Stimulated activated CD4-positive, alpha-beta T cell treated with anti-CD3 and anti-CD28 coated beads, Interleukin-1b, Interleukin-23, amount 100 ng/mL, for 1 hour (primary cell): ENCODE measurements at places on chromosomes 2 and 18.

- DNase-seq = no peak
These were observed 105.3 kb downstream of the PAX3 start for GRCh38 chr2:222193328-222193983.

DNA sequence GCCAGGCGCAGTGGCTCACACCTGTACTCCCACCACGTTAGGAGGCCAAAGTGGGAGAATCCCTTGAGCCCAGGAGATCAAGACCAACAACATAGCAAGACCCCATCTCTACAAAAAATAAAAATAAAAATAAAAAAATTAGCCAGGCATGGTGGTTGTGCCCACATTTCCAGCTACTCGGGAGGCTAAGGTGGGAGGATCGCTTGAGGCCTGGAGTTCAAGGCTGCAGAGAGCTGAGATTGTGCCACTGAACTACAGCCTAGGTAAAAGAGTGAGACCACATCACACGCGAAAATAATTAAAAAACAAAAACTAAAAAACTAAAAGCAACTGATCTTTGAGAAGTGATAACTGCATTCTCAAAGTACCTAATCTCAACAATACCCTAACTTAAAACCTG lies 1.8 kb downstream of the C2orf76 start:
- no peak for DNase-seq

- DNase-seq = no peak
These were observed 28.5 kb downstream of the CIB4 start for GRCh38 chr2:26612522-26613240.

DNA sequence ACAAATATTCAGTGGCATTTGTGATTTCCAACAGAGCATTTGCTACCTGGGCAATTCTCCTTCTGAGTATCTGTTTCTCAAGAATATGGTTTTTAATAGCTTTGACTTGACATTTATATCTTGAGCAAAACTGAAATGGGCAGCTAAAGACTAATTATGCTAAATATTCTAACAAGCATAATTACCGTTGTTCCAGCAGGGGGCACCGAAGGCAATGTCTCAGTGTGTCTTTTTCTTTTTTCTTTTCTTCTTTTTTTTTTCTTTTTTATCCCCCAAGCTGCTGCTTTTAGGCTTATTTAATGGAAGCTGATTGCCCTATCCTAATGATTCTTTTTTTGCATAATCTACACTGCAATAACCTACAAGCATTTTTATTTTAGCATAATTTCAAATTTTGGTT lies 138.9 kb upstream of the NABP1 start:
- peak; percentile 4 for DNase-seq

DNA sequence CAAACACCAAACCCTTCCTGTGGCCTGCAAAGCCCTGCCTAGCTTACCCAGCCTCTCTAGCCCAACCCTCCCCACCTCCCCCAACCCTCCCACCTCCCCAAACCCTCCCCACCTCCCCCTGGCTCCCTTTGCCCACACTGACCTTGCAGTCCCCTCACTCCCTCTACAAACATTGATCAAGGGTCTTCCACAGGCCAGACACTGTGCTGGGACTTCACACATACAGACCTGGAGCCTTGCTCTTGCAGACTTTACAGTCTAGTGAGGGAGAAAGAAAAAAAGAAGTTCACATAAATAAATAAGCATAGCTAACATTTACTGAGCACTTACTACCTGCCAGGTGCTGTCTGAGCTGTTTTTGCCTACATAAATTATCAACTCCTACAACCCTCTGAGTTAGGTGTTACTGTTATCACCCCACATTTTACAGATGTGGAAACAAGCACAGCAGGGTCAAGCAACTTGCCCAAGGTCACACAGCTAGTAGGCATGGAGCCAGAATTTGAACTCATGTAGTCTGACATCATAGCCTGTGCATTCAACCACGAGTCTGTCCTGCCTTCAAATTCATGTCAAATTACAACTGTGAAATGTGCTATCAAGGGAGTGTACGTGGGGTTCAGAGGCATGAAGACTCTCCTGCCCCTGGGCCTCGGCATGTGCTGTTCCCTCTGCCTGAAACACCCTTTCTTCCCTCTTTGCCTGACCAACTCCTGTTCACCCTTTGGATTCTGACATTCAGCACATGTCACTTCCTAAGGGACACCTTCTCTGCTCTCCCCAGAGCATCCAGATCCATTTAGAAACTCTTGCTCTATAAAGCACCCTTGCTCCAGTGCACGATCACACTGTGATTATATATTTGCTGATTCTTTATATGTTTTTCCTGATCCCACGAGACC lies 209.9 kb downstream of the TNS1 start:
- DNase-seq = no peak

DNA sequence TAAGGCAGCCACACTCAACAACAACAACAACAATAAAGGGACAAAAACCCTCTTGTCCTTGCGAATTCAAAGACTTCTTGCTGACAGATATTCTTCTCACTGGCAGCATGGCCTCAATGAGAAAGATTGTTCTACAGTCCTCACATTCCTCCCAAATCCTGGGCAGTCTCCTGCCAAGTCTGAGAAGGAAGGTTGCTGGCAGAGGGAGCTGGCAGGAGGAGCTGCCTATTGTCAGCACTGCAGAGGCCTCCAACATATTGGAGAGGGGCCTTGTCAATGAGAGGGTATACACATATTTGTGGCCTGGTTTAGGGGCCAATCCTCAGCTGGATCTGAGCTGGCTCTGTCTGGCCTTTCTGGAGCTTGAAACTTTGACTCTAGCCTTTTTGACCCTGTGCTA lies 63.5 kb downstream of the LAMA3 start:
- DNase-seq = no peak

- DNase-seq = no peak
These were observed 120.0 kb upstream of the FSIP2 start for GRCh38 chr2:185618625-185619024.

DNA sequence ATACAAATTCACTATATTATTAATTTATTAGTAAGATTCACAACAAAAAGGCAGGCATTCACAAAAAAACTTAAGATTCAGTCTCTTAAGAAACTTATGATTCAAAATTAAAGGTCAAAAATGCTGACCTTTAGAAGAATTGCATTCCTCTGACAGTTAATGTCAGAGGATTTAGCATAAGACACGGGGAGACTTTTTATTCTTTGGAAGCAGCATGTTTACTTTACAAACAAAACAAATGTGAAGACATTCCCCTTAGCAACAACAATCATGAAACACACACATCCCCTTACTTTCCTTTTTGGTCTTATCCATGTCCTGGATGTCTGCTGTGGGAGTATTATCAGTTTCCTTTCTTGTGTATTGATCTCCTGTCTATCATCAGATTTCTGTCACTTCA lies 117.1 kb downstream of the RAD51AP2 start:
- no peak for DNase-seq

- no peak for DNase-seq
These were observed 3.9 kb downstream of the EVA1A start for GRCh38 chr2:75556679-75557366.

DNA sequence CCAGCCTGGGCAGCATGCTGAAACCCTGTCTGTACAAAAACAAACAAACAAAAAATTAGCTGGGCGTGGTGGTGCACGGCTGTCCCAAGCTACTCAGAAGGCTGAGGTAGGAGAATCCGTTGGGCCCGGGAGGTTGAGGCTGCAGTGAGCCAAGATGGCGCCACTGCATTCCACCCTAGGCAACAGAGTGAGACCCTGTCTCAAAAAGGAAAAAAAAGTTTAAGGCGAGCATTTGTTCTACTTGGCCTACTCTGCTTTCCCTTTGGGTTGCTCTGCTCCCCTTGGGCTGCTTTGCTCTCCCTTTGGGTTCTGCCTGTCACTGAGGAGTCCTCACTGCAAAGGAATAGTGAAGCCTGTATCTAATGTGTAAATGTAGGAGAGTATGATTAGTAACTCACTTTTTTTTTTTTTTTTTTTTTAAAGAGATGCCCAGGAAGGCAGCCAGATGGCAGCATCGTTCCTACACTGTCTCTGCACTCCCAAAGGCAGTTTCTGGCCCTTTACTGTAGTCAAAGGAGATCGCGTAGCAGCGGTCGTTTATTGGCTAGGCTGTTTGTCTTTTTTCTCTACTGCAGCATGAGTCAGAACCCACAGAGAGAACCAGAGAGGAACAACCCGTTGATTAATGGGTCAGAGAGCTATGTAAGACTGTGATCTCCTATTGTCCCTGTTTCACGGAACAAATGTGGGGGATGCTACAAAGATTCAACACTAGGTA lies 118.3 kb upstream of the CWC22 start:
- DNase-seq = peak; percentile 4

- DNase-seq = no peak
These were observed 136.4 kb downstream of the SCG2 start for GRCh38 chr2:223465793-223466192.

DNA sequence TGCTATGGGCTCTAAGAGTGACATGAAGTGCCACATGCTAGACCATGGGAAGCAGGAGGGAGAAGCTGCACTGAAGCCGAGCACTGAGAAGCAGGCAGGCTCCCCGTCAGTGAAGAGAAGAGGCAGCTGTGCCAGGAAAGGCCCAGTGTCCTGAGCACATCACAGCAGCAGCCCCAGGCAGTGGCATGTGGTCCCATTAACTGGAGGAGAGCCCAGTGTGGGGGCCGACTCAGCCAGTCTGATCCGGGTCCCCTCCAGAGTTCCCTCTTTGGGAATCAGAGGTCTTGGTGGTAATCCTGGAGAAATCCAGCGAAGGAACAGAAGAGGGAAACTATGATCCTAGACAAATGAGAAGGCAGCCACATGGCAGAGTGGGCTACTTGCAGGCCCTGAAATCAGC lies 96.7 kb upstream of the ACAA2 start:
- DNase-seq = no peak

- DNase-seq = no peak
These were observed 17.3 kb upstream of the FHL2 start for GRCh38 chr2:105416156-105416555.

DNA sequence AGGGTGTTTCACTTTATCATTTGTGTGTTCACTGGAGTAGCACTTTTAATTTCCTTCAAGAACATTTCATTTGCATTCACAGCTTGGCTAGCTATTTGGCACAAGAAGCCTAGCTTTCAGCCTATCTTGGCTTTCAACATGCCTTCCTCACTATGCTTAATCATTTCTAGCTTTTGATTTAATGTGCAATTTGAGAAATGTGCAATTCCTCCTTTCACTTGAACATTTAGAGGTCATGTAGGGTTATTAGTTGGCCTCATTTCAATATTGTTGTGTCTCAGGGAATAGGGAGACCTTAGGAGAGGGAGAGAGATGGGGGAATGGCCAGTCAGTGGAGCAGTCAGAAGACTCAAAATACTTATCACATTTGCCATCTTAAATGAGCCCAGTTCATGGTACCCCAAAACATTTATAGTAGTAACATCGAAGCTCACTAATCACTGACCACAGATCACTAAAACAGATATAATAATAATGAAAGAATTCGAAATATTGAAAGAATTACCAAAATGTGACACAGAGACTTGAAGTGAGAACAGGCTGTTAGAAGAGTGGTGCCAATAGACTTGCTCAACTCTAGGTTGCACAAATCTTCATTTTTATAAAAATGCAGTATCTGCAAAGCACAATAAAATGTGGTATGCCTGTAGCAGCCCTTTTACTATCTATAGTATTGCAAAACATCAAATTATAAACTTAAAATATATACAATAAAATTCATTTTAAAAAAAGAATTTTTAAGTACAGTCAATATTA lies 561.2 kb downstream of the METTL4 start:
- DNase-seq = no peak

GRCh38 chr18:36942264-36942663 lies 113.3 kb downstream of the KIAA1328 start:
- no peak for DNase-seq

- DNase-seq = no peak
These were observed 54.3 kb downstream of the CDK15 start for GRCh38 chr2:201860636-201861066.

- peak; percentile 28 for DNase-seq
These were observed 20.9 kb upstream of the DNMT3A start for GRCh38 chr2:25362434-25363145.

DNA sequence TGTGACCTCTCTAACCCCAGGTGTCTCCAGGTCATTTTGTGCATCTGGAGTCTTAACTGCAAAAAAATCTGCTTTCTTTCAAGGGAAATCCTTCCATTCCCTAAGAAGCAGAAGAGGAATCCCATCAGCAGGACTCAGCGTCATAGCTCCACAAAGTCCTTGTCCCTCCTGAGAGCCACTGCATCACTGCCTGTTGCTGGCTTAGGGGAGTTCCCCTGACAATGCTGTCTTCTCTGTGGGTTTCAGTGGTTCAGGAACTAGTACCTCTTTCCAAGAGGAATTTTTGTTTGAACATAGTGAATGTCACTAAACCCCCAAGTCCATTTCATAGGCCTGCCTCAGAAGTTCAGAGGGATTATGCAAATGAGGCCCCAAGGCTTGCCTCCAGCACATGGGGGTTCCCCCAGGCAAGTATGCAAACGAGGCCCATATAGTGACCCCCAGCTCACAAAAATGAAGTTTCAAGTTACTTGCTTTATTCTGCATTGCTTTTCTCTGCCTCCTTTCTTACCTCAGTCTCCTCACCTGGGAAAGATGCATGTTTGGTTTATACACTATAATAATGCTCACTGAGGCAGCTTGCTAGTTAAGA lies 513.9 kb upstream of the MEX3C start:
- no peak for DNase-seq

GRCh38 chr2:216119986-216120385 lies 10.8 kb downstream of the XRCC5 start:
- DNase-seq = no peak

DNA sequence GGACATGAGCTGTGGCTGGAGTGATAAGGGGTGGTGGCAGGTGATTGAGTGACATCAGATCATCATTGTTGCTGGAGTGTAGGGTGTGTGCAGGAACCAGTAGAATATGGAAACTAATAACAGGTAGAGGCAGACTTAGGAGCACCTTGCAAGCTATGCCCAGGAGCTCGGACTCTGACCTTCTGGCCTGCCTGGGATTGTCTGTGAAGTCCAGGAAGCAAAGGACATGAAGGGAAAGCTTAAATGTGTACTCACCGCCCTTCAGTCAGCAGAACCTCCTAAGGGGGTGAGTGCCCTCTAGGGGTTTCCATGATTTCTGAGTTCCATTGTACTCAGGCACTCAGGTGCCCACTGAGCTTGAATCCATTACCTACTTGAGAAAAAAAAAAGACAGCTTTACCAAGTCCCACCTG lies 104.2 kb downstream of the CRIM1 start:
- no peak for DNase-seq

DNA sequence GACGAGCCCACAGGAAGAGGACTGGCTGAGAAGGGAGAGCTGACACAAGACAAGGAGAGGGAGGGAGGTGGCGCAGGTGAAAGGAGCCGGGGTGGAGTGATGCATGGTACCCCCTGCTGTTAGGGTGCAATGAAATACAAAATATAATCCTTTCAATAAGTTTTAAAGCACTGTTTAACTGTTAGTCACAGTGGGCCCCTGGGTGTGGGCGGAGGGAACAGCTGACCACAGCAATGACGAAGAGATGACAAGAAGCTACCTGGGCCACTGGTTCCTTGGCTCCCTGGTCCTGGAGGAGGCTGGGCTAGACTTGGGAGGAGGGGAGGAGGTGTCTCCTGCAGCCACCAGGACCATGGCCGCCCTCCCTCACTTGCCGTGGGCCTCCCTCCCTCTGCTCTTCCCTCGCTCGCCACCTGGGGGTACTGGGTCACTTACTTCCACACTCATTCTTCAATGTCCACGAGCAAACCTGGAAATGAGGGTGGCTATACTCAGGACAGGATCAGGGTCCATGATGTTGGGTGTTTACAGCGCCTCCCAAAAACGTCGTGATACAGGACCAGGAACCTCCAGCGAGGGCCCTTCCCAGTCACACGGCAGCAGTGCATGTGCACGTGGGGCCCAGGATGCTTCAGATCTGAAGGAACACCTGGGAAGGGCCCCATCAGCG lies 196.1 kb downstream of the ANKRD30B start:
- no peak for DNase-seq
